ENCODE measurements at places on chromosomes 5 and 9.

GRCh38 chr5:76180814-76181805 is 97.9 kb downstream of the SV2C start:
- DNase-seq: peak; percentile 58

DNA sequence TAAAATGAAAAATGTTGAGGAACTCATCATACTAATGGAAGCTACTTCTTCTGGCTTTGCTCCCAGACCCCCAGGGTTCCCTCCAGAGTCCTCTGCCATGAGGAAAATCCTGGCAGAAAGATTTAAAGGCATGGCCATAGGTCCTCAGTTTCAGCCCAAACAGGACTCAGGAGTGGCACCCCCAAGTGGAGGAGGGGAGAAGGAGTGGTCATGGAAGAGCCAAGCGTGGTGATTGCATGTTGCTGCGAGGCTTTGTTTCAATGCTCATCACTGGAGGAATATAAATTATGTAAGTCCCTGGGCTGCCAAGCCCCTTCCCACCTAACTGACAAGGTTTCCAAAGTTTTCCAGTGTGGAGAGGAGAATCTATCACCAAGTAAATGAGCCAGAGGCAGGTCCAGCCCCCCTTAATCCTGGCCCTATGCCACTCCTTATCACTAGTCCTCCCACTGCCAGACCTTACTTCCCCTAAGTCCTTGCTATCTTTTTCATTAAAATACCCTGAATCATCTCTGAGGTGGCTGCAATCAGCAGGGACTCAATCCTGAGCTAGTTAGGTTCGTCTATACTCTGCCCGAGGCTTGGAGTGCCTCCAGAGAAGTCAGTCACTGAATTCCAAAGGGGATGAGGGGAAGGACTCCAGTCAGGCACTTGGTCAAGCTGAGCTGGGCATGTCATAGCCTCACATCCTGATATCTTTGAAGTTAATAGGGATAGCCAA is 70.7 kb upstream of the TAF1L start:
- no peak for DNase-seq

- DNase-seq: no peak
Measured at GRCh38 chr5:110070836-110071235, 381.1 kb downstream of the MAN2A1 start.

- no peak for DNase-seq
Measured at GRCh38 chr9:96080364-96080763, 204.9 kb downstream of the ERCC6L2 start.

DNA sequence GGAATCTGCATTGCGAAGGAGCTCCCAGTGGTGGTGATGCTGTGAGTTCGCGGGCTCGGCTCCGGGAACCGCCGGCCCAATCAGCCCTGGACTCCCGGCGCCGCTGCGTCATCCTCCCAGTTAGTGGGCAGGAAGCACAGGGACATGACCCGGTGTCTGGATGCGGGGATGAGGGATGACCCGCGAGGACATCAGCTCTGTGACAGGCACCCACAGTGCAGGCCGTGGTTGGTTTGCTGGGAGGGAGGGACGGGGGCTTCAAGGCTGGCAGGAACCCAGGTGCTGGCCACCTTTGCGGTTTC is 996 bp downstream of the NXNL2 start:
- DNase-seq: no peak

DNA sequence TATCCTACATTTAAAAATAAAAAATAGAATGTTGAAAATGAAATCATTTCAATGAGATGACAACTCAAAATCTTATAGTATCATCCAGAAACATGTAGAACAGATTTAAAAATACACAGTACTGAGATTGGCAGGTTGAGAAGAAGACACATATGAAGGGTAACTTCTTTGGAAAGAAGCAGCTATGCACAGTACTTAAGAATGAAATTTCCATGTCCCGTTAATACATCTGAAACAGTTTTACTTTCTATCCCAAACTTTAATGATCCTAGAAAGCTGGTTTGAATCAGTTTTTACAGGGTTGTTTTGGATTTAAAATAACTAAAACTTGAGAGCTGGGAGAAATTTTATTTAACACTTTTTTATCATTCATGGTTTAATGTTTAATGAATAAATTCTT is 36.0 kb upstream of the ARRDC3 start:
- no peak for DNase-seq

DNA sequence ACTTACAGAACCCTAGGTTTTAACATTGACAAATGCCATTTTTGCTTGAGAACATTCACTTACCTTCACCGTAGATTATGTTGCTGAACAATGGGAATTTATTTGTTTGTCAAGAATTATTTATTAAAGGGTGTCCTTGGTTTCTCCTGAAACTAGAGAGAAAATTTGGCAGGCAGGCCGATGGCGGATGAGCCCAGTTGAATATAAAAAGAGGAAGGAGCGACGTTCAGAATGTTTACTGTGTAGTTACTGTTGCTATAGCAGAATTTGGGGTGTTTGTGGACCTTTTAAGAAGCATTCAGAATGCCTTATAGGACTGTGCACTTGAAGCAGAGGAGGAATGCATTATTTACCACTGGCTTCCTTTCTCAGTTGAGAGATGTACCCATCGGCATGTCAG is 268.2 kb downstream of the CDH10 start:
- no peak for DNase-seq

DNA sequence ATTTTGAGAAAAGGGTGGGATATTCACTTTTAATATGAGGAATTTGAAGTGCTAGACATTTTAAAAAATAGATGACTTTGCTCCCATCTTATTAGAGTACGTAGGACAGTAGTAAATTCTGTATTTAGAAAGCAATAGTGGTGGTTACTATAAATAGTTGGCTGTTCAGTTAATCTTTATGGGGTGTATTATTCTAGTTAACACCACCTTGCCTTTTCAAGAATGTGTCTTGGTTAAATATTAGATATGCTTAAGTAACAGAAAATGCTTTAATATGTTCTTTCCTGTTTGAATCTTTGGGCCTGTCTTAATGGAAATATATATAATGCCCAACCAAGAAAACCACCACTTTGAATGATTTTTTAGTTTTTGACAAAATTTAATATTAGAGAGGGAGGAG is 608.7 kb upstream of the FAM174A start:
- DNase-seq: no peak

DNA sequence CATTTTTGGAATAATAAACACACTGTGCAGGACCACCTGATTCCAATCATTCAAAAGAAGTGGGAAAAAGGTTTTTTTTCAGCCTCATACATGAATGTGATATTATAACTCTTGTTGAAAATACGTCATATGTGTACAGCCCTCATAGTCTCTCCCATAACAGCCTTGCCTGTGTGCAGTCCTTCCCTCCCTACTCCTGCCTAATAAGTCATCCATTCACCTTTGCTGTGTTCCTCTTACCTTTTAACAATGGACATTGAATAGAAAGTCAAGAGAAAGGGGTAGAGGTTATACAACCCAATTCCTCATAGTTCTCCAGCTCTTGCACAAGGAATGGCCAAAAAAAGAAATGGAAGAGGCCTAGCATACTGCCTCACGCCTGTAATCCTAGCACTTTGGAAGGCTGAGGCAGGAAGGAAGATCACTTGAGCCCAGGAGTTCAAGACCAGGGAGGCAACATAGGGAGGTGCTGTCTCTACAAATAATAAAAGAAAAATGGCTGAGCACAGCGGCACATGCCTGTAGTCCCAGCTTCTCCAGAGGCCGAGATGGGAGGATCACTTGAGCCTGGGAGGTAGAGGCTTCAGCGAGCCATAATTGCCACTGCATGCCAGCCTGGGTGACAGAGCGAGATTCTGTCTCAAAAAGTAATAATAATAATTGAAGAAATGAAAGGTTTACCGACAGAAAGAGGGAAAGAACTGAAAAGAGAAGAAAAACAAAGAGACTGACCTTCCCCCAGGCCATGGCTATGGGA is 356.1 kb upstream of the KIF2A start:
- DNase-seq: no peak

GRCh38 chr5:128498844-128499455 is 39.1 kb downstream of the FBN2 start:
- DNase-seq: peak; percentile 65

GRCh38 chr5:122151640-122152039 is 22.3 kb downstream of the ZNF474 start:
- DNase-seq: no peak

- peak; percentile 72 for DNase-seq
Measured at GRCh38 chr5:159094745-159095144, 5.0 kb downstream of the EBF1 start.

GRCh38 chr5:105057001-105057436 is 1494.4 kb upstream of the NUDT12 start:
- DNase-seq: no peak

- DNase-seq: peak; percentile 53
Measured at GRCh38 chr5:152349683-152350526, 55.2 kb downstream of the NMUR2 start.

GRCh38 chr5:72468606-72469005 is 38.6 kb downstream of the ZNF366 start:
- no peak for DNase-seq

DNA sequence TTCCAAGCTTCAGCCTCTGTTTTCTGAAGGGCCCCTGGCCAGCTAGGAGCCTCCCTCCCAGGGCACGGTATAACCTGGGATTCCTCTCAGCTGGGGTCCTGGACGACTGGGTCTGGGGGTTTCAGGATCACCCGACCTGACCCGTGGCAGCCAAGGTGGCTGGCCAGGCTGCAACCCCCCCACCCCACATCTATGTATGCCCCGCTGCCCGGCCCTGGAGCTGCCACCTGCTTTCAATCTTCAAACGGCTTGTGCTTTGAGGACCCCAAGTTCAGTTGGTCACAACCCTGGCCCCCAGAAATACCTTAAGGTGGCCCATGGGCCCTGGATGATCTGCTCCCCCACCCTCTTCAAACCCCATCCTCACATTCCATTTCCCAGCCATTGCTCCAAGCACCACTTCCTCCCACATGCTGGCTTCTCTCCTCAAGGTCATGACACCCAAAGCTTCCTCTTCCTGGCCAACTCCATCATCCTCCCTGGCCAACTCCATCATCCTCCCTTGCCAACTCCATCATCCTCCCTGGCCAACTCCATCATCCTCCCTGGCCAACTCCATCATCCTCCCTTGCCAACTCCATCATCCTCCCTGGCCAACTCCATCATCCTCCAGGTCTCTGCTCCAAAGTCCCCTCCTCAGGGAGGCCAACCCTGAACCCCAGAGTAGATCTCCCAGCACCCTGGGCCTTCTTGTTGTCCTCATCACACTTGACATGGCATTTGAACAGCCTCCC is 17.2 kb upstream of the TTLL11 start:
- DNase-seq: no peak

DNA sequence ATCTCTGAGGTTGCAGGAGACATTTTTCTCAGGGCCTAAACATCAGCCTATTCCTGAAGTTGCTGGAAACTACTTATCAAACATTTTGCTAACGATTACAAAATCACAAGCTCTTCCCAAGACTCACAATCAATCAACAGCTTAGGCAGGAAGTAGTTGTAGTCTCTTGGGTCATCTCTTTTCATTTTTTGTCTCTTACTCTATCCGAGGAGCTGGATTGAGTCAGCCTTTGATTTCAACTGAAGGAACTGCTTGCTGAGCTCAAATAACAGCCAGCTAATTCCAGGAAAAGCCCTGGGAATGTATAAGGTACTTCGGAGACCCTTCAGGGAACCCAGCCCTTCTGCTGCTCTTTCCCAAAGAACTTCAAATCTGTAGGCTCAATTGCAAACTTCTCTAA is 398.9 kb downstream of the PLK2 start:
- no peak for DNase-seq

DNA sequence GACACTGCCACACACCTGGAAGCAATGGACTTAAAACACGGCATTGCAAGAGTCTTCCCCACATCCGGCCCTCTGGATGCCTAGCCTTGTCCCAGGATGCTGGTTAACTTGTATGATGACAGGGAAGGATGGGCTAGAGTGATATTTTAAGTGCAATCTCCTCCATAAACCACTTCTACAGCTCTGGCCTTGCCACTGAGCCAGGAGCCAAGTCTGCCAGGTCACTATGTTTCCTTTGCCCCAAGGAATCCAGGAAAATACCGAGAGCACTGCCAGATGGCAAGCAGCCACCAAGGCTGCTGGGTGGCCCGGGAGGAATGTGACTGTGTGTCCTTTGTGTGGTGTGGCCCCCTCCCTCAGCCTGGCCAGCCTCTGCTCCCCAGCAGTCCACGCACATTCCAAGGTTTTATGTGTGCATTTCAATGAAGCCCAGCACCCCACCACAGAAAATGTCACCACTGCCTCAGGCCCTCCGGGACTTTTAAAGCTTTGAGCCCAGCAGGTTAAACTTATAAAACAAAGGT is 106.0 kb downstream of the FRMD3 start:
- DNase-seq: peak; percentile 54
